ENCODE measurements at places on chromosomes 12 and 14.

GRCh38 chr12:104669851-104670337 lies 213.1 kb downstream of the CHST11 start:
- no peak for DNase-seq

DNA sequence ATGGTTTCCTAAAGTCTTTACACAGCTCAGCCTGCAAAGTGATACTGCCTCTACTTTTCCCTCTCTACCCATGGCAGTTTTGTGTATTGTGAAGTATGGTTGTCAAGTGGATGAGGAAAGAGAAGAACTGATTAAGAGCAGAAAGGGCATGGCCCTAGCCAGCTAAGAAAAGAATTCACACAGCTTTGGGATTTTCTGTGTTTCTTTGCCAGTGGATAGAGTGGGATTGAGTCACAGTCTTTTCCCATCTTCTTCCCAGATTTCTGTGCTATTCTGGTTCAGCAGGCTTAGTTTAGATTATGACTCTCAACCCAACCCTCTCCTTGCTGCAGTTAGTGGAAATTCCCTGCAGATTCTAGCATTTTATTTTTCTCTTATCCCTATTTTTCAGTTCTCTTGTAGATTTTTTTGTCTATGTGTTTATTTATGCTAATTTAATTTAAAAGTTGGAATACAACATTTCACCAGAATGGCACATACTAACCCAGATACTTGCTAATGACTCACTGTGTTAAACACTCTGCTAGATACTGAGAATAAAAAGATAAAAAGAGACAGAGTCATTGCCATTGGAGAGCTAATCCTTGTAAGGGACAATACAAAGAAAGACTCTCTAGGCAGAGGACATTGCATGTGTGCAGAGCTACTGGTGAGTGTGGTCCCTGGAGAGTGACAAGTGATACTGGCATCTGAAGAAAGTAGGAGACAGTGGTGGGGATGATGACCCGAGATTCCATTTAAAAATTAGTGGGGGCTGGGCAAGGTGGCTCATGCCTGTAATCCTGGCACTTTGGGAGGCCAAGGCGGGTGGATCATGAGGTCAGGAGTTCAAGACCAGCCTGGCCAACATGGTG lies 106.3 kb downstream of the ST8SIA1 start:
- DNase-seq = no peak

- DNase-seq = no peak
Measured at GRCh38 chr14:29461101-29461500, 466.5 kb downstream of the PRKD1 start.

GRCh38 chr12:27610374-27610773 lies 85.9 kb upstream of the REP15 start:
- no peak for DNase-seq

- no peak for DNase-seq
Measured at GRCh38 chr14:28407996-28408395, 358.6 kb upstream of the FOXG1 start.

GRCh38 chr12:25550186-25550585 lies 2.9 kb downstream of the LMNTD1 start:
- DNase-seq = no peak

DNA sequence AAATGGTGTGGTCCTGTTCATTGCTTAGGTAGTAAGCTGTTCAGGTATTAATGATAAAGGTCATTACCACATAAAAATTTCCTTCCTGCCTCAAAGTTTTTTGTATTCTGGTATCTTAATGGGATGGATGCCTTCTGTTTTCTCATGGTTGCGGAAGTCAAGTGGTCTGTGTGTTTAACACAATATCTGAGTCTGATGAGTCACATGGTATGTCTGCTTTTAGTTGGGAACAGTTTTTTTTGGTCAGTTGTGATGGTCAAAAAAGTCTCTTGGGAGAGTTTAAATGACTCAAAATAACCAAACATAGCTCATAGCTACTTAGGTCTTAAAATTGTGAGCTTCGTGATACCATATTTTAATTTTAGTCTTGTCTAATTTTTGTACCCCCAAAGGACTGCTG lies 40.7 kb downstream of the STK38L start:
- no peak for DNase-seq

- no peak for DNase-seq
Measured at GRCh38 chr12:91677556-91677955, 468.1 kb downstream of the BTG1 start.

DNA sequence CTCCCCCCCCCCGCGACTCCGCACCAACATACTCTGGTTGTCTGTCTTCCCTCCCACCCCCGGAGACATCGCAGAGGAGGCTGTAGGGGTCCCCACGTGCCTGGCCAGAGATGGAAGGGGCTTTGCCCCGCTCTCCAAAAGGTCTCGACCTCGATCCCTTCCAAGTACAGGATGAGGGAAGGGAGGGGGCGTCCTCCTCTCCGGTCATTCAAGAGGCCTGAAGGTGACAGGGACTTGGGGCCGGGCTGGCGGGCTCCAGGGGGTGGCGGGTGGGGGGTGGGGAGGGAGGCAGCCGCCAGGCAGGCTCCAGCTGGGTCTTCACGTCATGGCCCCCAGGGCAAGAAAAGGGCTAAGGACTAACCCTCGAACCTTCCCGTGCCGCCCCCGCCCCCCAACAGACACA lies 15.1 kb downstream of the TBX3 start:
- no peak for DNase-seq

DNA sequence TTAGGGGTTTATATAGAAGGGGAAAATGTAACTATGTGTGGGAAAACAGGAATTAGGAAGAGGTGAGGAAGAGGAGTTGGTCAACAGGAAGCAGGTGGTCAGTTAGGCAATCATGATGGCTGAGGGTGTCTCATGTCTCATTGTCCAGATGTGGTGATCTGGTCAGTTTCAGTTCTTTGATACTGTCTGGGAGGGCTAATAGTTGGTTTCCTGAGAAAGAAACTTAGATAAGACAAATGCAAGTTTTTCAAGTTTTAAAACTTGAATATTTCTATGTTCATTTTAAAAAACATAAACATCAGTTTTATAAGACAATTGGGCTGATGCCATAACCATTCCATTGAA lies 1121.8 kb upstream of the USP15 start:
- DNase-seq = no peak

GRCh38 chr12:45089411-45090075 lies 38.6 kb upstream of the DBX2 start:
- DNase-seq = no peak

GRCh38 chr14:22567437-22567836 lies 21.6 kb downstream of the DAD1 start:
- no peak for DNase-seq

DNA sequence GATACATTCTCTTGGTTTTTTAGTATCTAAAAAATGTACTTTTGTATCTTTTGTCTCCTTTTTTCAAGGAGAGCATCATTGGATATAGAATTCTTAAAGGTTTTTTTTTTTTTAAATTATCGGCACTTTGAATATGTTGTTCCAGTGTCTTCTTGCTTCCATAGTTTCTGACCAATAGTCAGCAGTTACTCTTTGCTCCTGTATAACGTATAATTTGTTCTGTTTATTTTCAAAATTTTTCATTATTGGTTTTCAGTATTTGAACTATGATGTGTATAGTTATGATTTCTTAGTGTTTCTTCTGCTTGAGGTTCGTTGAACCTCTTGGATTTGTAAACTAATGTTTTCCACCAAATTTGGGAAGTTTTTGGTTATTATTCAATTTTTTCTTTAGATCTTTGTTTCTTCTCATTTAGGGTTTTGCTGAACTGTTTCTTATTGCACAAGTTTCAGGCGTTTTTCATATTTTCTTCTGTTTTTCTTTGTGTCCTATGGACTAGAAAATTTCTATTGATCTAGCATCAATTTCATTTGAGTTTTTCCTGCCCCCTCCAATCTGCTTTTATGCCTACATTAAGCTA lies 93.9 kb downstream of the PLBD1 start:
- DNase-seq = no peak

DNA sequence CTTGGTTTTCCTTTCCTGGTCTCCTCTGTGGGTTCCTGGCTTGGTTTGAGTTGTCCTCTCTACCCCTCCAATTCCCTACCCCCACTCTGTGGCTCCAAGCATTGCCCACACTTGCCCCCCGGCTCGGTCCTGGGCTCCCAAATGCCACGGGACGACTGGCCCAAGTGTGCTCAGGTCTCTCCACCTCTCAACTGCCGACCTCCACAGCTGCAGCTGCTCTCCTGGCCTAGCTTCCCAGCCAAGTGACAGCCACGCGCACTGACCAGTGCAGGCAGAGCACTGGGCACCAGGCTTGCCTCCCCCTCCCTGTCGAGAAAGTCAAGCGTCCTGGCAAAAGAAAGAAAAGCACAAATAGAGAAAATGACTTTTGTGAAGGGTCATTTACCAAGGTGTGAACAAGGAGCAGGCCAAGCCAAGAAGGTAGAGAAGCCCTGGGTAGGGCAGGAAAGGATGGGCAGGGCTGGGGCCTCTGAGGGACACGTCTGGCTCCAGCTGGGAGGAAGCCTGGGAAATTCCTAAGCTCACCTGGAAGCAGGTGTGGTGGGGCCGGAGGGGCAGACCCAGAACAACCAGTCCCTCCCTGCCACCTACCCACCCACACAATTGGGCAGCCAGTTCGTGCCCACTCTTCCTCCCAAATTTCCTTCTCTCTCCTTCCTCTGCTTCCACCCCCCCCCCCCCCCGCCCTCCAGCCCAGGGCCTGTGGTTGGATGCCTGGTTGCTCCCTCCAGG lies 1.8 kb upstream of the CEP170B start:
- no peak for DNase-seq

GRCh38 chr12:1655225-1655788 lies 26.3 kb downstream of the WNT5B start:
- DNase-seq = no peak

DNA sequence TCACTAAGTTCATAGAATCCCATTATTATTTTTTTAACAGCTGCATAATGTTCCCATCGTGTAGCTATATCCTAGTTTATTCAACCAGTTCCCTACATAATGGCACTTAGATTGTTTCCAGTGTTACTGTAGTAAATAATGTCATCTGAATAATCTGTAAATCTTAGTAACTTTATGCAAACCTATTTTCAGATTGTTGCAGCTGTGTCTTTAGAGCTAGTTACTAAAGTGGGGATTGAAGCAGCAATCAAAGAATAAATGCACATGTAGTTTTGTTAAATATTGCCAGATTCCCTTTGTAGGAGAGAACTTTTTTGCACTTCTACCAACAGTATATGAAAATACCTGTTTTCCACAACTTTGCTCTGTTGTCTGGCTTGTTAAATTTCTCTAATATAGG lies 13.1 kb downstream of the ARID2 start:
- no peak for DNase-seq

GRCh38 chr14:96071561-96071960 lies 32.4 kb downstream of the C14orf132 start:
- DNase-seq = no peak

GRCh38 chr12:57810450-57810849 lies 8.1 kb downstream of the AVIL start:
- no peak for DNase-seq

DNA sequence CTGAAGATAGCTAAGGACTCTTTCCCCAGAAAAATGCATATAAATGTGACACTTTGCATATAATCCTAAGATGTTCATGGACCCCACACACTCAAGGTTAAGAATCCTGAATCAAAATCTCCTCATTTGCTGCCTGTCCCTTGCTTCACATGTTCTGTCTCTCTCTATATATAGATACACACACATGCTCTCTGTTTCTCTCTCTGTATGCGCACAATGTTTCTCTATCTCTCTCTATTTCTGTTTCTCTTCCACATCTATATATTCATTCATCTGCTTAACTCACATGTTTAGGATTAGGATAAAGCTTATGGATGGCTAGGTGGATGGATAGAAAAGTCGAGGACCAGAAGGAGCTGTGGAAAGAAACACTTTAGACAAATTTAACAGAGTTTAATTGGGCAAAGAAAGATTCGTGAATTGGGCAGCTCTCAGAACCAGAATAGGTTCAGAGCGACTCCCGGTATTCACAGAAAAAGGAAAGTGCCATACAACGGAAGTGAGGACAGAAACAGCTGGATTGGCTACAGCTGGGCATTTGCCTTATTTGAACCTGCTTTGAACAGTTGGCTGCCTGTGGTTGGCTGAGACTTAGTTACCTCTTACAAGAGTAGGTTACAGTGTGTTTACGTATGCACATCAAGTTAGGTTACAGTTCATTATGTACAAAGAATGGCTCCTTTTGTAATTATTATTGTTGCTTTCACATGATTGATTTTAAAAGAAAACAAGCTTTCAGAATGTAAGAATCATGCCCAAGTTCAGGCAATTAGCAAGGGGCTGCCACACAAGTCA lies 57.6 kb downstream of the EMP1 start:
- no peak for DNase-seq

DNA sequence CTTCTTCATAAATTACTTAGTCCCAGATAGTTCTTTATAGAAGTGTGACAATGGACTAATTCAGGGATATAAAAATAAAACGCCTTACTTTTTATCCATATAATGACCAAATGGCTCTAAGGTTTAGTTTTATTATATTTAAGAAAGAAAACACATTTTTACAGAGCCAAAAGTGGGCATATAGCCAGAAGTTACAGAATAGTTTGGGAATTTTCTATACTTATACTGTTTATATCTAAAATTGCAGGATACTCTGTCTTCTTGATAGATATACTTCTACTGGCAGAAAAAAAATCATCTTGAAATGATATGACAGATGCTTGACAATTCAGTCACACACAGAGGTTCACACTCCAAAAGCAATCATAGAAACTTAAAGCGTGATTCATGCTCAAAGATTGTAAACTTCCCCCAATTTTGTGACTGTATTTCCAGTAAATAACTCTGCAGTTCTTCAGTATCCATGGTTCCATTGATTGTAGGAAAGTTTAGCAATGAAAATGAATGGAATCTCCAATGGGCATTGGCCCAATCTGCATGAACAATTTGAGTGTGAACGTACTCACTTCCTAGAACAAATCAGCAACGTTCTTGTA lies 307.8 kb downstream of the NOVA1 start:
- DNase-seq = no peak

DNA sequence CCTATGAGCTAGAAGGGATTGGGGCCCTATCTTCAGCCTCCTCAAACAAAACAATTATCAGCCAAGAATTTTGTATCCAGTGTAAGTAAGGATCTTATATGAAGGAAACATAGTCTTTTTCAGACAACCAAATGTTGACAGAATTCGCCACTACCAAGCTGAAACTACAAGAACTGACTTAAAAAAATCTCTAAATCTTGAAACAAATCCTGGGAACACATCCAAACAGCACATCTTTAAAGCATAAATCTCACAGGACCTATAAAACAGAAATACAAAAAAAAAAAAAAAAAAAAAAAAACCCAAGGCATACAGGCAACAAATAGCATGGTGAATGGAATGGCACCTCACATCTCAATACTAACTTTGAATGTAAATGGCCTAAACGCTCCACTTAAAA lies 41.3 kb upstream of the LMNTD1 start:
- DNase-seq = no peak

- no peak for DNase-seq
Measured at GRCh38 chr14:55336162-55336561, 64.9 kb downstream of the FBXO34 start.

Data from activated CD4-positive, alpha-beta T cell treated with anti-CD3 and anti-CD28 coated beads, Interleukin-2, amount 50 U/mL, for 4 hours (primary cell).